ENCODE measurements at places on chromosomes 12 and 14.

DNA sequence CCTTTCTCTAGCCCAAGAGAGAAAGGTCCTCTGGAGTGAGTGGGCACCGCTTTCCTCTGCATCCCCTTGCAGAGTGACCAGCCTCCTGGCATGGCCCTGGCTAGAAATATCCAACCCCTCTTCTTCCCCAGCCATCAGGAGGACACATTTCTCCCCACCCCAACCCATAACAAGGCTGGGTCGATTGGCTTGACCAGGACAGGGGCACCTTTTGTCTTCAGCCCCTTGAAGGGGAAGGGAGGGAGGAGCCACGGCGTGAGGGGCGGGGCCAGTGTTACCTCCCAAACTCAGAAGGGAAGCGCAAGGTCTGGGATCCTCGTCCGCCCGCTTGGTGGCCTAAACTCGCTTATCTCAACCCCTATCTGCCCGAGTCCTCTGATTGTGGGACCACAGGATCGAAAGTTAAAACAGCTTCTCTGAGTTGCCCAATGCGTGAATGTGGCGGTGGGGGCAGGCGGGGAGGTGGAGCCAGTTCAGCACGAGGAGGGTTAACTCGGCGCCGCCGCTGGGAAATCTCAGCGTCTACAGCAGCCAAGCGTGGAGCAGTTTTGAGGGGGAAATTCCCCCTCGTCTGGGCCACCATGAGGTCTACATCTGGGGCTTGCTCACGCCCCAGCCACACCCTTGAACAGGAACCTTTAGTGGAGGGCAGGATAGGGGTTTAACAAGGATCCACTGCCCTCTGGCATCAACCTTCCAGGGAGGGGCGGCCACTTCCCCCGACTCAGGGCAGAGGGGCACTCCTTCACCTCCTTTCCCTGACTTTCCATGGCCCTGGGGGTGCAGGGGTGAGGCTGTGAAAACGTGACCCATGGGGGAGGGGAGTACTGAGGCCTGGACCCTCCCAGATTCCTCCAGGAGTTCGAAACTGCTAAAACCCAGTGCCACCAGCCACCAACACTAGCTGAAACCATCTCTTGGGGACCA lies 795 bp downstream of the STAT6 start:
- peak; percentile 50 for DNase-seq

- no peak for DNase-seq
These were observed 107.2 kb upstream of the ESRRB start for GRCh38 chr14:76268700-76269099.

DNA sequence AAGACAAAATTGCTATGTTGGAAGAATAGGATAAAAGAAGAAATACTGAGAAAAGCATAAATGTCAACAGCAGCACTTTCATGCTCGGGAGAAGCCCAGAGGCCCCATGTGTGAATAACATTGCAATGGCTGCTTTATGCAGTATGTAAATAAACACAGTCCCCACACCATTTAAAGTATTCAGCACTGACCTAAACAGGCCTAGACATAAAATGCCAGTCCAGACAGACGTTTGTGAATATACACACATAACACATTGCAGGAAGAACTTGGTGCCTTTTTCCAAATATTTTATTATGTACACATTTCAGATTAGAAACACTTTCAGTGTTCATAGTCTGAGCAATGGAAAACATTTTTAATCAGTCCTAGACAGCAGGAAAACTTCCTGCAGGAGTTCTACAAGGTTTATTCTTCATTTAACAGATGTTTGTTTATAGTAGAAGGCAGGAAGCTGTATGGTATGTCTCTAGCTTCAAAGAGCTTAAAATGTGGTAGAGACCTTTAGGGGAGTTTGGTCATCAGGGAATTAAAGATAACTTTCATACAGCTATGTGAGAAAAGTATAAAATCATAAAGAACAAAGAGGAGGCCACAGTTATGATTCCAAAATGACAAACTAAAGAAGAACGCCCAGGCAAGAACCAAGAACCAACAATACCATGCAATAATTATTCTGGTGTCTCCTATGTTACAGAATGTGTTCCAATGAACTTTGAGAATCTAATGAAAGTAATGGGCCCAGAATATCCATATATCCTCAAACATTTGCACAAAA lies 30.6 kb upstream of the SLC38A2 start:
- no peak for DNase-seq

DNA sequence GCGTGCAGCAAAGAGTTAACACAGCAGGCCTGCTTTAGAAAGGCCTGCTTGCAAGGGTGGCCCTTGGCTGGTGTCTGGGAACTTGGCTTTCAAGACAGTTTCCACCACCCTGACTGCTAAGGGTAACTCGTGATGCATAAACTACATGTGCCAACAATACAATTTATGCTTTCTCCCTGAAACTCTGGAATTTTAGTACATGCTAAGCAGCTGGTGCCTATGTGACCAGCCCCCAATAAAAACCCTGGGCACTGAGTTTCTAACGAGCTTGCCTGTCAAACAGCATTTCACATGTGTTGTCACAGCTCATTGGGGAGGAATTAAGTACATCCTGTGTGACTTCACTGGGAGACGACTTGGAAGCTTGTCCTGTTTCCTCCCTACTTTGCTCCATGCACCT lies 133.1 kb downstream of the SLC5A8 start:
- no peak for DNase-seq

DNA sequence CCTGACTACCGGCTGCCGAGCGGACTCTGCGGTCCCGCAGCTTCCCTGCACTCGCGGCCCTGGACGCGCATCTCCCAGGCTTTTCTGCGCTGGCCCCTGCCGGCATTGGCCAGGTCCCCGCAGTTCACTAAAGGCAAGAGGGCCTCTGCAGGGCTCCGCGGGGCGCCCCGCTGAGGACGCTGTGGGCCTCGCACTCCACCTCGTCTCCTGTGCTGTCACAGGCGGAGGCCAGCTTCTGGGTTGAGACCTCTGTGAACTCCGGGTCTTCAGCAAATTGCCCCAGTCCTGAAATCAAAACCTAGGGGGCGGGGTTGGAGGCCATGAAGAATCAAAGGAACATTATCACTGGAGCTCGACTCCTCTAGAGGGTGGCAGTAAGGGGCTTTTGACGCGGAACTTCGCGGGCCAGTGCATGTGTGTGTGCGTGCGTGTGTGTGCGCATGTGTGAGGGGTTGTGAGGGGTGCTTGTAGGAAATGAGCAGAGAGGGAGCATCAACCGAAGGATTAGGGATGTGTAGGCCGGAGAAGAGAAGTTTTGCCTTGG lies 68.5 kb upstream of the CAPRIN2 start:
- DNase-seq = no peak

DNA sequence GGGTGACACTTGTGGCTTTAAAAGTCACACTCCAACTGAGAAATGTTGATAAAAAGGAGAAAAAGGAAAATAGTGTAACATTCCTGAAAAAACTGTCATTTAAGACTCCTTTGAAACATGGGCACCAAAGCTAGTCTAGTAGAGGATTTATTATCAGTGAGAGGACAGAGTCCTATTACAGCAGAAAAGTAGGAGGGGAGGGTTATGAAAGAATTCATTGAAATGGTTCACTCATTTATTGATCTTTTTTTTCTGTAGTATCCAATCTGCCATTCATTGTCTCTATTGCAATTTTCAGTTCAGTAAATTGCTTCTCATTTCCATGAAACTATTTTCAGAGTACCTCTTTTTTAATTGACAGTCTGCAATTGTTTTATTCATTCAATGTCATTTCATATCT lies 25.4 kb downstream of the PPM1A start:
- no peak for DNase-seq

DNA sequence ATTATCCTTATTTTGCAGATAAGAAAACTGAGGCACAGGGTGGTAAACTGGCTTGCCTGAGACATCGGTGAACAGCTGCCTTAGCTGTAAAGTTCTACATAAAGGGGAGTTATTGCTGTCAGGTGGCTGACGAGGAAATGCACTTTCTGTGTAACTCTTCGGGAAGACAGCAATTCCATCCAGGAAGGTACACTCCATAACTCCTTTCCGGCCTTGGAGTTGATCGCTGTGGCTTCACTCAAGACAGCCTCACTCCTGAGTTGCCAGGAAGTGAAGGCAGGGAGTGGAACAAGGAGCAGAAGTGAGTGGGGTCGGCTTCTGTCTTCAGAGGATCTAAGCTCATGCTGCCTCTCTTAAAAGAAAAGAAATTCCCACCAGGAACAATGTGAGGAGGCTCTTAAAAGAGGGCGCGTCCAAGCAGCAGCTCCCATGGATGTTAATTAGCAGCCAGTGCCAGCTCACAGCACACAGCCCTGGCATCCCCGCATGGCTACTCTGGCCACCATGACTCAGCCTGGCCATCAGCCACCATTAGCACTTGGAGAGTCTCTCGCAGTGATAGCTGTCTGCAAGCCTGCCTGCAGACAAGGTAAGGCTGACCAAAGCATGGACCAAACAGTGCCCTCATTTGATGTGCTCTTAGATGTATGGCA lies 60.3 kb downstream of the NUAK1 start:
- no peak for DNase-seq

DNA sequence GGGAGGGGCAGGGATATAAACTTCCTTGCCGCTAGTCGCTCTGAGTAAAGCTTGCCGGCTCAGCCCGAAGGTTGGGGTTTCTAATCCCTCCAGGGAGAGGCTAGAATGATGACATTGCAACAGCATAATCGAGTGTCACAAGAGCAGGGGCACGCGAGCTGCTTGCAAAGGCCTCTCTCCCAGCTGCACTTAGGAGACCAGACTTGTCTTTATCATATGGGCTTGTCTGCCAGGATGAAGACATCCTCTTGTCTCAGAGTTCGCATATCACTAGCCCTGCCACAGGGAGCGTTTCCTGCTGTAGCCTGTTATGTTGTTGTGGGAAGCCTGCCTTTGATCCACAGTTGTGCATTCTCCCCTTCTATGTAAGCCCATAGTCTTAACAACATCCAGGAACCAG lies 180.0 kb downstream of the ESR2 start:
- DNase-seq = no peak

- no peak for DNase-seq
These were observed 46.5 kb downstream of the SINHCAF start for GRCh38 chr12:31279390-31279924.

DNA sequence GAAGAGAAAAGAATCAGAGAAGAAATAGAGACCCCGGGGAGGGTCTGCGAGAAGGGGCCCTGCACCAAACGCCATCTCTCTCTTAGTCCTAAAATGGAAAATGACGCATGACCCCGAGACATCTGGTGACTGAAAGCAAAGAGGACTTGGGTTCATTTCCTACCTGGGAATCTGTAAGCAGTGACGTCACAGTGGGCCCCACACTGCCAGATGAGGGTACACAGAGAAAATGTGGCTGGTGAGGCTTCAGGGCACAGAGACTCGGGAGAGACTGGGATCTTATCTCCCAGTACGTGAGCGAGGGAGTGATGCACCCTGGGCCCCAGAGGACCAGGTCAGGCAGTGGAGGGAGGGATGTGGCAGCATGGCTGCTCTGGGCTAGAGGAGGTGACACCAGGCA lies 288.1 kb upstream of the SFSWAP start:
- no peak for DNase-seq

GRCh38 chr14:85214471-85214870 lies 315.5 kb upstream of the FLRT2 start:
- DNase-seq = no peak

- no peak for DNase-seq
These were observed 19.5 kb downstream of the GPR68 start for GRCh38 chr14:91225025-91225424.

DNA sequence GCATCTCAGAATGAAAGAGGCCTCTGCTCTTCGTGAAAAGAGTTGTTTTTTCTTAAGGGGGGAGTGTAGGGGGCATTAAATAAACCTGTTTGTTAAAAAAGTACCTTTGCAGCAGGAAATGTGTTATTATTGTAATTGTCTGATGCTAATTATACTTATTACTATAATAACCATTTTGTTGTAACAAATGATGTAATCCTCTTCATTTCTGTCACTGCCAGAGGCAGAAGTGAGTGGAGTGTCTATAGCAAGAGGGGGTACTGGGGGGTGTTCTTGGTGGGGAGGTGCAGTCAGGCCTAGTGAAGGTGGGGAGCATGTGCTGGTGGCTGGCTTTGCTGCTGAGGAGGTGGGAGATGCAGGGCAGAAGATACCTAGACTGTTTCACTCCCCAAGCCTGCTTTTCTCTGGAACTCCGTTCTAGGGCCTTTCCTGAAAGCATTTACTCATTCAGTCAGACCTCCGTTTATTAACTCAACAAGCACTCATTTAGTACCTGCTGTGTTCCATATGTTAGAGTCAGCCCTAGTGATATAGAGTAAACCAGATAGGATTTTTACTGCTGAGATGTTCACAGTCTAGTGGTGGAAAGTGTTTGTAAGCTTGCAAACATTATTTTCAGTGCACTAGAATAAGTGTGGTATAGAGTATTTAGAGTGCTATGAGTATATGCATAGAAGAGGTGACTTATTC lies 77.5 kb upstream of the CISTR start:
- no peak for DNase-seq

GRCh38 chr12:21541773-21542172 lies 15.7 kb downstream of the SPX start:
- DNase-seq = no peak

- DNase-seq = no peak
These were observed 200.2 kb downstream of the TRHDE start for GRCh38 chr12:72472350-72472749.

DNA sequence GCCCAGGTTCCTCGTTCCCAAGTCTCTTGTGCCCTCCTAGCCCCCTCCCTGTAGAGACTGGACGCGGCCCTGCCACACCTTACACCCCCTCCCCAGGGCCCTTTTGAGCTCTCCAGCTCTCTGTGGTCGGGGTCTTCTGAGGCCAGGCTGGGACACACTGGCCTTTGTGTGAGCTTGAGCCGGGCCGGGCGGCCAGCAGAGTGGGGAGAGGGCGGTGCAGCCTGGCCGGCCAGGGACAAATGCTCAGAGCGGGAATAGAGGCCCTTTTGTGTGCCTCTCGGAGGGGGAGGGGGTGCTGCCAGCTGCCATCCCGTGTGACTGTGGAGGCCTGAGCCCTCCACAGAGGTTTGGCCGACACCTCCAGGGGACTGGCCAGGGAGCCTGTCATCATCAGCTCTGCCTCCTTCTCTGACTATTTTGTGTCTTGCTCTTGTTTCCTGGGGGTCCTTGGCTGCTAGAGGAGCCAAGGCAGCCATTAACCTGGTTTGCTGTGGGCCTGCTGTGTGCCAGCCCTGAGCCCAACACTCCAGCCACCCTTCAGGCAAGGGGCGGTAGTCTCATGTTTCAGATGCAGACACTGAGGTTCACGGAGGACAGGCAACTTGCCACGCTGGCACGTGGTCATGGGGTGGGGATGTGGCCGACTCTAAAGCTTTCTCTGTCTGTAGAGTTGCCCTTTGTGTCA lies 13.6 kb downstream of the FAM222A start:
- no peak for DNase-seq

GRCh38 chr14:52352061-52352491 lies 38.0 kb downstream of the PTGER2 start:
- DNase-seq = no peak

- no peak for DNase-seq
These were observed 1.7 kb upstream of the KLC1 start for GRCh38 chr14:103627073-103628025.

DNA sequence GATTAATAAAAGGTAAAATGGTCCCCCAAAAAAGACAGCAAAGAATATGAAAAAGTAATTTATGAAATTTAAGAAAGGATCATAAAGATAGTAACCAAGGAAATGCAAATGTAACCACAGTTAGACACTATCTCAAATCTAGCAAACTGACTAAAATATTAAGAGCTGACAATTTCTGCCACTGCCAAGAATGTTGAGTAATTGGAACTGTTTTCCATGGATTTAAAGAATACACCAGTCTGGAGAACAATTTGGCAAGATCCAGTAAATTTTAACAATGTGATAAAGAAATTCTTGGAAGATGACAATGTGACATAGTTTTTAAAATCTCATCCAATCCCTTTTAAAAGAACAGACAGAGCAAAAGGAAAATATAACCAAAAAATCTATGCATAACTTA lies 798.0 kb upstream of the MGAT4C start:
- DNase-seq = no peak

- DNase-seq = no peak
These were observed 389.6 kb upstream of the ATP2B1 start for GRCh38 chr12:90098132-90098779.
